ENCODE measurements at places on chromosomes 11 and 22. TPM values are rescaled to one million over a fixed set of nuclear protein-coding genes. Genes with fewer than 3 reads are reported as not detected.

FDXACB1 gene
- 2.4 TPM for total RNA-seq

MRGPRX1 gene
- not detected for total RNA-seq

MUC5B gene
- not detected for total RNA-seq

DESI1 gene
- 21.3 TPM for total RNA-seq

MUC6 gene
- not detected for total RNA-seq

CEP164 gene
- 34.9 TPM for total RNA-seq

CRYAB gene
- 35.2 TPM for total RNA-seq

ACTN3 gene
- total RNA-seq = not detected

UPK3A gene
- total RNA-seq = not detected

WNT11 gene
- total RNA-seq = 12.9 TPM

CRYBB2 gene
- total RNA-seq = not detected

OLFML1 gene
- total RNA-seq = 53.5 TPM

FOLR3 gene
- total RNA-seq = not detected

MIAT gene
- total RNA-seq = 1.8 TPM

CALCA gene
- not detected for total RNA-seq

SAMM50 gene
- 29.5 TPM for total RNA-seq

TRIM66 gene
- total RNA-seq = 7.0 TPM

MS4A4A gene
- total RNA-seq = not detected

RASD2 gene
- not detected for total RNA-seq

Data from hair follicle dermal papilla cell (primary cell).